ENCODE measurements at places on chromosomes 12 and 14.

GRCh38 chr12:20420557-20420956 lies 52.2 kb downstream of the PDE3A start:
- DNase-seq = peak; percentile 63

DNA sequence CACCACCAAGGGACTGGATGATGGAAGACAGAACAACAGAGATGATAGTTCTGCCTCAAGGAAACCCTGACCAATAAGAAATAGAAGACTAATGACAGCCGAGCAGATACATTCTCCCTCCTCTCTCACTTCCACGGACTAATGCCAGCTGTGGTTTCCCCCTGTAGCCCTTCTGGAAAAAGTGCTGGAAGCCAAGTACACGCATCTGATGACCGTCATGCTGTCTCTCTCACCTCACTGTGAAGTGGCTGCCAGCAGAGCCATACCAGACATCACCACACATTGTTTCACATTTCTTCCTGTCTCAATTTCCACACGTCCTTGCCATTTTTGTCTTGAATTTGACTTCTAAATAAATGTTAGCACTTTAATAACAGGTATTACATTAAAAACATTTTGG lies 2.9 kb downstream of the TAS2R43 start:
- no peak for DNase-seq

DNA sequence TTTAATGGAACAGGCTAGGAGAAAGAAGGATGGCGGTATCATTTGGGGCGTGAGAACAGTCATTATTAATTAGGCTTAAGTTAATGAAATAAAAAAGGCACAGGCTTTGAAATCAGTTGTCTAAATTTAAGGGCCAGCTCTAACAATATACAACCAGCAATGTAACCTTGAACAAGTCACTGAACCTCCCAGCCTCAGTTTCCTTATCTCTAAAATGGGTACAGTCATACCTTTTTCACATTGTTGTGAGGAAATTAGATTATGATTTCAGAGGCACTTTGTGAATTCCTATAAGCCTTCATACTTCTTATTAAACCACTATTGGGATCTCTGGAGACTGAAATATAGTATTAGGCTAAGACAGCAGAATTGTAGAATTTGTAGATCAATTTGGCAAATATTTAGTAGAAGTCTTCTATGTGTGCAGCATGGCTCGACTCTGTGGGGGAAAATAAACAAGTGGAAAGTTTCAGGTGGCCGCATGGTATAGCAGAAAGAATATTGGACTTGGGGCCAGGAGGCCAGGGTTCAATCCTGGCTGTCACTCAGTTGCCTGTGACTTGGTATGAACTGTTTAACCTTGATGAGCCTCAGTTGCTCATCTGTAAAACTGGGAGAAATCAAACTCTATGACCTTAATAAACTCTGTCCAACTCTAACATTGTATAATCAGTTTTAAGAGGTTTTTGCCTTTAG lies 117.7 kb downstream of the ETV6 start:
- DNase-seq = no peak

DNA sequence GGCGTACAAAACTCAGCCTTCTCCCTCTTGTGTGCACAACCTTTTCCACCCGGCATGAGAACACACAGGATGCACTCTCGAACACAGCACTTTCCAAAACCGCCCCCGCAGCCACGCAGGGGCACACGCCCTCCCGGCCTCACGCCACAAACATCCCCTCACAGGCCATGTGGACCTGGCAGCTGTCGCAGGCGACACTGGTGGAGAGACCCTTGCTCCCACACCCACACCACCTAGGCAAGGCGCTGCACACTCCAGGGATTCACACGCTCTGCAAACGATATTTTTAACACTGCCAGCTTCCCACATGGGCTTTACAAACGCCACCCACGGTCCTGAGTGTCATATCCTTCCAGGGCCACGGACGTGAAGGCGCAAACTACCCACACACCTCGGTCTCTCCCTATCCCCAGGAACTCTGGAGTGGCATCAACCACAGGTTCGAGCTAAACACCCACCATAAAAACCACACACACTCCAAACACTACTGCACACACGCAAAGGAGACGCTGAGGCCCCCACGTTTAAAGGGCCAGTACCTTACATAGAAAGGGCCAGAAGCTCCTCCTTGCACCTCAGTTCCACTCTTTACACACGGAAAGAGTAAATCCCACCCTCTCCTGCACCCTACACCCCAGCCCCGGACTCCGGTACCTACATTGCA lies 12.4 kb upstream of the ITGB7 start:
- peak; percentile 56 for DNase-seq

- DNase-seq = no peak
These were observed 5.7 kb upstream of the SERPINA1 start for GRCh38 chr14:94394025-94394493.

DNA sequence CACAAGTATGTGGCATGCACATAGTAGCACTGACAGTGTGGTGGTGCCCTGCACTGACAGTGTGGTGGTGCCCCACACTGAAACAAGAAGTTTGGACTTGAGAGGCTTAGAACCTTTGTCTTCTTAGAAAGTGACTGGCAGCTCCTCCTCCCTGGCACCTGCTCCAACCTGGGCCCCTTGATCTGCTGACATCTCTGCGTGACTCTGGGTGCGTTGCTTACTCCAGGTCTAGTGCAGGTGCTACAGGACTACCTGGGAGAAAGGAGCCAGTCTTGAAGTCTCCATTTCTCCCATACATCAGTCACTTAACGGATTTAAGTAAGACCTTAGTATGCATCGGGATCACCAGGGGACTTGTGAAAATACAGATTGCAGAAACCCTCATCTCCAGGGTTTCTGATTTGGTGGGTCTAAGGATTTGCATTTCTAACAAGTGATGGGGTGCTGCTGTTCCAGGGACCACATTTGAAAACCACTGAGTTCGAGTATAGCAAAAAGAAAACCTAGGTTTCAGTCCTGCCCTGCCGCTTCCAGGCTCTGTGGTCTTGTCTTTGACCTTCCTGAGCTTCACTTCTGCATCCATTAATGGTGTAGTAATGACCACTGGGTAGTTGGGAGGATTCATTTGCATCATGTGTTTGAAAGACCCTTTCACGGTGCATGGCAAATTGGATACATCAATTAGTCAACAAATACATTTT lies 15.7 kb downstream of the NINJ2 start:
- no peak for DNase-seq

DNA sequence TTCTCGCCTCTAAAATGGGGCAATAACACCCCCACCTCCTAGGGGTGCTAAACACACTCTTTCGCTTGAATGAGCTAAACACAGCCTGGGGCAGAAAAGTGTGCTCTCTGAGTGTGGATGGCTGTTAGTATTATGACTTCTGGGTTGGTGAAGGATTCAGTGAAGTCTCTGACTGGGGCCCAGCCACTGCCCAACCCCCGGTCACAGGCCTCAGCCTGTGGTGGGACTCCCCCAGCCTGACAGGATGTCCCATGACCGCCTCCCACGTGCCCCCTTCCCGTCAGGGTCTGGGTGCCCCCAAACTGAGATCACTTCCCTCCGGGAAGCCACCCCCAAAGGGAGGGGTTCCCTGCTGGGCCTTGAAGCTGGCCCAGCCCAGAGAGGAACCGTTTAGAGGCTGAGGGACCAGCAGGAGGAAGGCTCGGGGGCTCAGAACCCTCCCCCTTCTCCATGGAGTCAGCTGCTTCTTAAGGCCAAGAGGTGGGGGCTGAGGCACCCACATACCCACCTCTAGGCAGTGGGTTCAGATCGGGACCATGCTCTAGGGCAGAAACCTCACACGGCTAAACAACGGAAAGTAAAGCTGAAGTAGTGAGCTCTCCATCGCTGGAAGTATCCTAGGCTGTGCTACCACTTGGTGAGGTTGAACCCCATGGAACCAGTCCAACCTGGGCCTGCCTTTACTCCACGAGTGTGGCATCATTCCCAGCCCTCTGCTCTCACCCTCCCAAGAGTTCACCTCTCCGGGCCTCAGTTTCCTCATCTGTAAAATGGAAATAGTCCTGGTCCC lies 13.8 kb downstream of the DTX1 start:
- peak; percentile 60 for DNase-seq

DNA sequence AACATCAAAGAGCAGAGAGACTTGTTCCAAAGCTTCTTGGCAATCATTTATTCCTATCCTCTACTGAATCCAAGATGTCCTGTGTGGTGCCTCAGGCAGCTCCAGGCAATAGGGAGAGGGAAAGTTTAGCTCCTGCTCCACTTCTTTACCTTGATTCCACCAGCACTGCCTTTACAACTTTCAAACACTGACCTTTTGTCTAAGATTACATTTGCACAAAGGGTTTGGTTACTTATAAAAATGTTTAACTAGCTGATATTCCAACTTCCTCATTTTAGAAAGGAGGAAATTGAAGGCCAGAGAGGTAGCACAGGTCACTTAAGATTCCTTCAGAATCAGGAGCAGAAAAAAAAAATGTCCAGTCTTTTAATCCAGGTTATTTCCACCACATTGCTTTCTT lies 192.7 kb downstream of the BTG1 start:
- no peak for DNase-seq

Data from left colon (tissue), 2 donors.